Stimulated activated CD8-positive, alpha-beta memory T cell treated with anti-CD3 and anti-CD28 coated beads, Interleukin-15, amount 100 ng/mL, for 24 hours (primary cell): ENCODE measurements at places on chromosomes 7 and 10.

GRCh38 chr10:80429521-80429973 is 21.2 kb downstream of the PRXL2A start:
- DNase-seq: no peak

- no peak for DNase-seq
These were observed 384 bp downstream of the DCLRE1C start for GRCh38 chr10:14953424-14954000.

GRCh38 chr10:27564398-27564797 is 60.3 kb downstream of the RAB18 start:
- no peak for DNase-seq

DNA sequence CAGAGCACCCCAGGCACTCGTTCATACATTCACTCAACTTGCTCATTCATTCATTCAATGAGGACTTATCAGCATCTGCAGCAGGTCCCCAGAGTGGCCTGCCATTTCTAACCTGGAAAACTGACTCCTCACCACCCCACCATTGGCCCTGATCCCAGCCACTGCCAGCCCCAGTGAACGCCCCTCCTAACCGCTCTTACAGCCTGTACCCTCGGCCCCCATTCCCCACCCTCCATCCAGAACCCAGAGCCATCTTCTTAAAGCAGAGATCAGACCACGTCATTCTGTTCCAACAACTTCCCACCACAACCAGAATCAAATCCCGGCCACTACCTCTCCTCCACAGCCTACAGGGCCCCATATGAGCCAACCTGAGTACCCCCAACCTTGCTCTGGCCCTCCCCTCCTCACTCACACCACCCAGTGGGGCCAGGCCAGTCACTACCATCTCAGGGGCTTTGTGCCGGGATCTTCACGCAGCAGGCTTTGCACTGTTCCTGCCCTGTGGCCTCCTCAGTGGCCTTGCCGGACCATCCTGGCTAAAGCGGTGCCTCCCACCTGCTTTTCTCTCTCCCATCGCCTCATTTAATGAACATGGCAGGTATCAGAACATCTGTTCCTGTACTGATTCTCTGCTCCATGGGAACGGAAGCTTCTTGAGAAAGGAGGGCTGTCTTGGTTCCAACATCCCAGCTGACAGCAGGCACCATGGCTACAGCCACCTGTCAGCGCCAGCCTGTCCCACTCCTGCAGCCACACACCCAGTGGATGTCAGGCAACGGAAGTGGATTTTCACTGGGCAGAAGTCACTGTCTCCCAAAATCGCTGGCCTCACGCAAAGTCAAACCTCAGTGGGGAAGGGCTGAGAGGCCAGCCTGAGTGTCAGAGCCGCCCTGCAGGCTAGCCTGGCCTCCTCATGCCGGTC is 45.4 kb downstream of the FAM53B start:
- DNase-seq: no peak

- DNase-seq: no peak
These were observed 14.1 kb downstream of the CRYGN start for GRCh38 chr7:151425670-151426440.

- DNase-seq: no peak
These were observed 3.4 kb upstream of the ACTR3B start for GRCh38 chr7:152756116-152756515.

DNA sequence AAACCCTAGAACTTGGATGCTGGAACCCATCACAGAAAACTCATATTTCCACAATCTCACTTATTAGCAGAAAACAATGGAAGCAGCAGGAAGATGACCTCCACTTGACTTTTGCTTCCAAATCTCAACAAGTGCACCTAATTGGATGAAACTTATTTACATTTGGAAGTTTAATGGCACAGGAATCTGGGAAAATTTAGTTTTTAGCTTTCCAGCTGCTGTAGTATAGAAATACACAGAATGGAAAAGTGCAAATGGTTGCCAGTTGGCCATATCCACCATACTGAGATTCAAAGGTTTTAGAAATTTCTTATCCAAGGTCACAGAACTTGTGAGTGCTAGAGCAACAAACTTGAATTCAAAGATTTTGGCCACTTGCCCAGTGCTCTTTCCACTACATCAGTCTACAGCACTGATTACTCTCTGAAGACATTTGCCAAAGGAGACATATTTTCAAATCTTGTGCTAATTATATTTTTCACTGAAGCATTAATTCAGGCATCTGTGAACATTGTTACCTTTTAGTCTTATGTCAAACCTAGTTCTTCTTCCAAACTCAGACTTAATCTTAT is 9.3 kb upstream of the AHR start:
- no peak for DNase-seq

- DNase-seq: no peak
These were observed 7.5 kb downstream of the NRP1 start for GRCh38 chr10:33326933-33327332.

GRCh38 chr7:50557099-50557498 is 8.1 kb downstream of the DDC start:
- no peak for DNase-seq
